AG10803 (cell line): ENCODE measurements at places on chromosomes 2 and 18.

DNA sequence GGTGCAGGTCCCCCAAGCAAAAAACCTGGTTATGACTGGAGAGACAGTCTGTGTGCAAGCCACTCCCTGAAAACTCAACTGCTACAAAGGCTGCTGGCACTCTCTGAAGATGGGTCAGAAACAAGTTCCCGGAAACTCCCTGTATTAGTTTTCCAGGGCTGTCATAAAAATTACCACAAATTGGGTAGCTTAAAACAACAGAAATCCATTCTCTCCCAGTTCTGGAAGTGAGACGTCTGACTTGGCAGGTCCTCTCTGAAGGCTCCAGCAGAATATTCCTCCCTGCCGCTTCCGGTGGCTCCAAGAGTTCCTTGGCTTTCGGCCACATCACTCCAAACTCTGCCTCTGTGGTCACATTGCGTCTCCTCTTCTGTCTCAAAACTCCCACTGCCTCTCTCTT lies 30.1 kb upstream of the SERPINE2 start:
- peak; percentile 70 for DNase-seq

DNA sequence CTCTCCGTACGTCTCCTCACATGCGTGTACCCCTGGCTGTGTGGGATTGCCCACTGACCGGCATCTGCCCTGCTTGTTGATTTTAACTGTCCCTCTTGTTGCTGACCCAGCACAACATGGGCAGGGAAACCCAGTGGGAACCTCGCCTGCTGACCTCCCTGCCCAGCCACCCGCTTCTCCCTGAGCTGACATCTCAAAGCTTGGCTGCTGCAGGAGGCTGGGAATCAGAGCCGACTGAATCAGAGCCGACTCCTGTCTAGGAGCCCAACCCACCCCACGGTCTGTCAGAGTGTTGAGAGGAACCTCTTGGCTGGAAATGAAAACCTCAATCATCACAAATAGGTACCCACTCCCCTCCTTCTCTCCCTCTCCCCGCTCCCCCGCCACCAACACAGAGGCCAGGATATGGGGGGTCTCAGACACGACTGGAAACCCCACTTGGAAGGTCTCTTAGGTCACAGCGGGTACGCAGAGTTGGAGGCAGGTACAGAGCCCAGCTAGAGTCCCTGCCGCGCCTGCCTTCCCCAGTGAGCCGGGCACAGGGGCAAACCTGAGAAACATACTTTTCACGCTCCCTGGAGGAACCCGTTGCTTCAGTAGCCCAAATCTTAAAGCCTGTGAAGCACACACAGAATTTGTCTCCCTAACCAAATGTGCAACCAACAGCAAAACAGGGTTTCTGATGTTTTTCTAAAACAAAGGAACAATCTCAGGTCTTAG lies 784 bp downstream of the EDAR start:
- no peak for DNase-seq

- no peak for DNase-seq
These were observed 105.4 kb upstream of the MAP4K3 start for GRCh38 chr2:39542523-39542922.

GRCh38 chr2:15588329-15588919 lies 3.2 kb upstream of the DDX1 start:
- peak; percentile 56 for DNase-seq

DNA sequence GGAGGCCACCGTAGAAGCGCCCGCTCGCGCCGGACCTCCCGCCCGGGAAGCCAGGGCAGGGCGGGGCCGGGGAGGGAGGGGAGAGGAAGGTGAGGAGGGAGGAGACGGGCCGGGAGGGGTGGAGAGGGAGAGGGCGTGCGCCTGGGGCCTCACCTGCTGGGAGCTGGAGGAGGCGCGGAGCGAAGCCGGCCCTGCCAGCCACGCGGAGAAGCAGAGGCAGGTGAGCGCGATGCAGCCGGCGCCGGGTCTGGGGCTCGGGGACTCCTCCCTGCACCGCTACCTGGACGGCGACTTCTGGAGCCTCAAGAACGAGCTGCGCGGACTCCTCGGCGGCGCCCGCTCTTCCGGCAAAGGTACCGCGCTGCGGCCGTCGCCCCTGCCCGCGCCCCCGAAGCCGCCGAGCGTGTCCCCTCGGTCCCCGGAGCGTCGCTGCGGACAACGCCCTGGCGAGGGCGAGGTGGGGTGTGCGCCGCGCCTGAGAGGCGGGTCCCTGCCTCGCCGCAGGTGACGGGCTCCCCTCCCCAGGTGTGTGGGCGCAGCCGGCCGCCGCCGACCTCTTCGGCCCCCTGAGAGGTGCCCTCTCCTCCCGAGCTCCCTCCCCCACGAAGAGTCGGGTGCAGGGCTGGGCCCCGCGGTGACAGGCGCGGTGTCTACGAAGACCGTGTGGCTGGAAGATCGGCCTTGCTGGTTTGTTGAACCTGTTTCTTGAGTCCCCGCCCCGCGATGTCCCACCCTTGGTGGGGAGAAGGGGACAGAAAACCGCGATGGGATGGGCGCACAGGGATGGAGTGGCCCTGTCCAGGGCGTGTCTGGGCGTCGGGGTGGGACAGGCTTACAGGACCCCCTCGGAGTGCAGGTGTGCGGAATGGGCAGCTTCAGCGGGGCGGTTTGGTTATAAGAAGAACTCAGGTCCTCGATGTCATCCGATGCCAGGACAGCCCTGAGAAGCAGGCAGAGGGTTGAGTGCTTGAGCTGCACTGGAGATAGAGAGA lies at the start of gene ACOXL:
Gene ACOXL, plus strand, starts transcription at position 152 of the 992 bp plus-strand sequence. CDS start 35,817 bp downstream, outside the sequence.
- DNase-seq: no peak

- peak; percentile 73 for DNase-seq
These were observed 33.5 kb downstream of the DAPL1 start for GRCh38 chr2:158828378-158829164.

DNA sequence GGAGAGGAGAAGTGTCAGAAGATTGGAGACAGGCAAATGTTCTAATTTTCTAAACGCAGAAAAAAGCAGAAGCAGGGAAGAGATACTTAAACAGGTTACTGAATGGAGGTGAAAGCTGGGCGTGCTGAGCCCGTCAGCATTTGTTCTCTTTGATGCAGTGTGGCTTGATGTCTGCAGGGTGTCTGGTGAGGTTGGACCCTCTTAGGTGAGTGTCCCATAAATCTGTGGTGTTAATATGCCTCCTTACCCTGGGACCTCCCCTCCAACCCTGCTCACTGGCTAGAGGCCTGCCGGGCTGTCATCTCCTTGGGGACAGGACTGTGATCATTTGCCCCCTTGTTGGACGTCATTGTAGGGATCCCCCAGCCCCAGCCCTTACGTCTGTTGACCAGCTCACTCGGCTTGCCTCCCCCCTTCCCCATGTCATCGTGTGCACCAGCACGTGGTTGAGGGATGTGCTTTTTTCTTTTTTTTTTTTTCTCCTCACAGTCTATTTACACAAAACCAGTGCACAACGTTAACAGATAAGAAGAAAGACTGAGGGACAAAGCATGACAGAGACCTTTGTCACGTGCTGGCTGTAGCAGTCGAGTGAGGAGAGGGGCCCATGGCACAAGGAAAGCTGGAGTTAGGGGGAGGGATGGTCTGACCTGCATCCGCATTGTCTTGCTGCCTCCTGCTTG lies 56.4 kb downstream of the NCK2 start:
- no peak for DNase-seq

- DNase-seq: no peak
These were observed 231.9 kb downstream of the DYSF start for GRCh38 chr2:71685073-71685848.

- no peak for DNase-seq
These were observed 197.8 kb downstream of the CCDC102B start for GRCh38 chr18:68995675-68996074.

GRCh38 chr2:69080071-69080470 lies 67.1 kb downstream of the ANTXR1 start:
- DNase-seq: no peak

GRCh38 chr2:238462782-238463396 lies 36.2 kb downstream of the ASB1 start:
- DNase-seq: peak; percentile 62

DNA sequence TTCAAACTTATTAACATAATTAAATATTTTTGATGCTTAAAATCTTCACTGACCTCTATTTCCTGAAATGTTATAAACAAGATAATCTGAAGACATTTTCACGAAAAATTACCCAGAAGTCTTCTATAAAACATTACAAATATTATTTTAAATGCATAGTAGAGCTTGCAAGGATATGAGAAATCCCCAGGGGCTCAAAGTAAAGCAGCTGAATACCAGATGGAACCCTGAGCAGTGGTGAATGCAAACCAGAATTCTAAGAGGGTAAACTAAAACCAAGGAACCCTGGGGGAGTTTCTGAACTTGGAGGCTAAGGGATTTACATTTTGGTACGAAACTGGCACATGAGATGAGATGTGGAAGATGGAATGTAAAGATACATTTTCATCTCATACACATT lies 83.6 kb downstream of the FSHR start:
- no peak for DNase-seq

GRCh38 chr2:80519699-80520291 lies 215.2 kb upstream of the LRRTM1 start:
- no peak for DNase-seq
